Tibial nerve (tissue), 4 donors: ENCODE measurements at places on chromosomes 11 and 22. TPM values are rescaled to one million over a fixed set of nuclear protein-coding genes. Genes with fewer than 3 reads are reported as not detected.

The FADS1 gene
- 33.7 TPM for total RNA-seq

DNA sequence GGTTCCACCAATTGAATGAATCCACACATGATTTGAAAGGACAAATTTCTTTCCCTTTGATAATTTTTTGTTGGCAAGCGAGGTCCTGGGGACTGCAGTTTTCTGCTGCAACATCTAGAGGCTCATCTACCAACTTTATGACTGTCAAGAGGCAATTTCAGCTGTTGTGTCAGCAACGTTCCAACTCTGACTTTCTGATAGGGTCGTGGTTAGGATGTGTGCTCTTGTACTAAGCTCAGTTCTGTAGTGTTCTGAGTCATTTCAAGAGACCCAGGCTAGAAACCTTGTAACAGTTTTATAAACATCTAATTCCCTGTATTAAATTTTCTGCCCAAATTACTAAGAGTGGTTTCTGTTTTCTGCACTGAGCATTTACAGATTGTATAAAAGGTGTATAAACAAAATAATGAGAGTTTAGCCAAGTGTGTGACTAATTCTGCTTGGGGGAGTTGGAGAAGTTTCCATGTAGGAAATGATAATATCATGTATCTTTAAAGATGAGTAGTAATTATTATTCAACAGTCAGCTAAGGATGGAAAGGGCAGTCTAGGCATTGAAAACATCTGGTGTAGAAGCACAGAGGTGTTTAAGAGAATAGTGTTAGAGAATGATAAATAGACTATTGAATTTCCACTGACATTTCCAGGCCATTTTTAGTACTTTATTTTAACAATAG, 72.2 kb downstream of the RBMXL2 start:
- no peak for DNase-seq

GRCh38 chr11:113896156-113896879, 8.3 kb upstream of the HTR3B start:
- DNase-seq = peak; percentile 54

DNA sequence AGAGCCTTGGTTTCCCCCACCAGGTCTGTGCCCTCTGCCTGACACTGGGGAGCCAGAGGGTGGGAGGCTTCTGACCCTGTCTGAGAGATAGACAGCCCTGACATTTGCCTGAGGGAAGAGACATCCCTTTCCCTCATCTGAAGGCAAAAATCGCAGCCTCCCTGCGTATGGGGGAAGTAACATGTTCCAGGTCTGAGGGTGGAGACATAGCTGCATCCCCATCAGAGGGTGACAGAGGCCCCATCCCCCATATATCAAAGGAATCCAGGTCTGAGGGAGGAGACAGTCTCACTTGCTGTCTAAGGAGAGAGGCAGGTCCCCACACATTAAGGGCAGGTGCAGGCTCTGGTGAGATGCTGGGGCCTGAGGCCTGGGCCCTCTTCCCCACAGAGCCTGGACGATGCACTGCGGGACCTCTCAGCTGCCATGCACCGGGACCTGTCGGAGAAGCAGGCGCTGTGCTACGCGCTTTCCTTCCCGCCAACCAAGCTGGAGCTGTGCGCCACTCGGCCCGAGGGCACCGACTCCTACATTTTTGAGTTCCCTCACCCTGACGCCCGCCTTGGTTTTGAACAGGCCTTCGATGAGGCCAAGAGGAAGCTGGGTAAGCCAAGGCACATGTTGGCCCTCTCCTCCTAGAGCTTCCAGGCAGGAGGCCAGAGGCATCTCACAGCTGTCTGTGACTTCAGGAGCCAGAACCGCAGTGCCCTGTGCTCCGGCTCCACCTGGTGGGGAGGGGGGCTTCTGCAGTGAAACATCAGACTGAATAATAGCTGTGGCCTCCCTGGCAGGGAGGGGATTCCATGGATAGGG, 16.1 kb upstream of the RELT start:
- no peak for DNase-seq
